ENCODE measurements at places on chromosomes 7 and 10. TPM values are rescaled to one million over a fixed set of nuclear protein-coding genes. Genes with fewer than 3 reads are reported as not detected.

DNA sequence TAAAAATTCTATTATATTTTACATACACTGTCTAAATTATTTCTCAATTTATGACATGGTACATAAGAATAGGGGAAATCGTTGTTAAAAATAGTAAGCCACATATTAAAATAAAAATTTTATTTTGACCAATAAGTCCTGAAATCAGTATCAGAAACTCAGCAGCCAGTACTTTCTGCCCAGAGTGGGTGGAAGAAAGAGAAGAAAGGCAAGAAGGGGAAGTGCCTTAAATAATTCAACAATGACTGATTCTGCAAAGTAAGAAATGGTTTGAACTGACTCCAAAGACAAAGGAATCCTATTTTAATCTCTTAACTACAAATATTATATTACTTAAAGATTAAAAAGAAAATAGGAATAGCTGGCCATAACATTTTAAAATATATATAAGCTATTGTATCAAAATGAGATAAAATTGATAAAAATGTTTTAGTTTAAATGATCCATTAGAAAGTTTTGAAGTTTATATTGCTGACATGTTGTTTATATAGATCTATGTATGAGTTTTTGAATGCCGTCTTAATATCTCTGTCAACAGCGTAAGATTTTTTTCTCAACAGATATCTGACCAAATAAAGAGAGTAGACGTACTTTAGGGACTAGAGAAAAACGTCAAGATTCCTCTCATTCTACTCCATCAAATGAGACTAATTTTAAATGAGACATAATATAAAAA, 30.2 kb upstream of the NRCAM start:
- no peak for DNase-seq

DNA sequence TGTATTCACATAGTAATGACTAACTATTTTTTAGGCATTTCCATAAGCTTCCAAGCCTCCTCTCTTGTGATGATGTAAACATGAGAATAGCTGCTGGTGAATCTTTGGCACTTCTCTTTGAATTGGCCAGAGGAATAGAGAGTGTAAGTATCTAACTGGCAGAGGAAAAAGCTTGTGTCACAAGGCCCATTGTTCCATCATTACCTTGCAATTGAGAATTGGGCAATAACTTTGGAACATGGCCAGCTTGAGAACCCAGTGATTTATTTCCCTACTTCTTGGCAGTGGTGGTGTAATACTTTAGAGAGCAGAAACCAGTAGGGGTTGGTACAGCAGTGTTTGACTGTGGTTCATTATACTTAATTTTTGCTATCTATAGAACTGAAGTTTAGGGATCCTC, 12.0 kb downstream of the IFRD1 start:
- DNase-seq, result peak; percentile 79

- no peak for DNase-seq
Observed at GRCh38 chr10:77631241-77631640, 6.4 kb downstream of the KCNMA1 start.

DNA sequence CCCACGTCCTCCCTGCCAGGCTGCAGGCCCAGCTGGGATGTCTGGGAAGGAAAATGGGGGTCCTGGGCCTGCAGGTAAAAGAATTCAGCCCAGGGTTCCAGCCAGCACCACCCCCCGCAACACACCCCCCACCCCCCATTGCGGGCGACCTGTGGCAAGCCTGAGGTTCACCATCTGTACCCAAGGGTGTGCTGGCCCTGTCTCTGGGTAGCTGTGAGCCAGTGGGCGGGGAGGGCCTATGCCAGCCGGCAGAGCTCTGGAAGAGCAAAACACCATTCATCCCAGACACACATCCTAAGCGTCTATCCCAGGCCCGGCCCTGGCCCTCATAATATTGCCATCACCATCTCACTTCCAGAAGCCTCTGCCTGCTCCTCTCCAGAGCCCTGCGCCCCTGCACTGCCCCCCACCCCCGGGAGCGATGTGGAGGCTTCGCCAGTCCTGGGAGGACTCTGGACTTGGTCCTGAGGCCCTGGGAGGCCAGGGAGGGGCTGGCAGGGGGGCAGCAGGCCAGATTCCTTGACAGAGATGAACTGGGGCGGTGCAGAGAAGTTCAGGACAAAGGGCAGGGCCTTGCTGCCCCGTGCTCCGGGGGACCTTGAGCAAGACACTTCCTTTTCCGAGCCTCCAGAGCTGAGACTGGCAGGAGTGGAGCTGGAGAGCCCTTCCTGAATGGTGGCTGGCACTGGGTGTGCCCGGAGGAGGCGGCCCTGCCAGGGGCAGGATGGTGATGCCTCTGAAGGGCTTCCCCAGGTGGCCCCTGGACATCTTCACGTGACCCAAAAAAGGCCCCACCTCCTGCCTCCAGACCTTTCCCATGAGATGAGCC, 8.7 kb upstream of the TTYH3 start:
- no peak for DNase-seq

Gene PTCD1
- polyA plus RNA-seq, result 3.1 TPM

Gene COL13A1
- polyA plus RNA-seq, result 7.2 TPM

Data from stomach (tissue), 19 donors.